Fibroblast of skin of left biceps (primary cell): ENCODE measurements at places on chromosomes 6 and 20.
A peak's percentile ranks its signal among the peaks of the same experiment; 100 is the strongest.

- DNase-seq = no peak
These were observed 66.7 kb downstream of the RFPL4B start for GRCh38 chr6:112413780-112414179.

- no peak for DNase-seq
These were observed 48.9 kb downstream of the CLIC5 start for GRCh38 chr6:45966797-45967196.

GRCh38 chr6:16654701-16655100 lies 106.6 kb downstream of the ATXN1 start:
- no peak for DNase-seq

DNA sequence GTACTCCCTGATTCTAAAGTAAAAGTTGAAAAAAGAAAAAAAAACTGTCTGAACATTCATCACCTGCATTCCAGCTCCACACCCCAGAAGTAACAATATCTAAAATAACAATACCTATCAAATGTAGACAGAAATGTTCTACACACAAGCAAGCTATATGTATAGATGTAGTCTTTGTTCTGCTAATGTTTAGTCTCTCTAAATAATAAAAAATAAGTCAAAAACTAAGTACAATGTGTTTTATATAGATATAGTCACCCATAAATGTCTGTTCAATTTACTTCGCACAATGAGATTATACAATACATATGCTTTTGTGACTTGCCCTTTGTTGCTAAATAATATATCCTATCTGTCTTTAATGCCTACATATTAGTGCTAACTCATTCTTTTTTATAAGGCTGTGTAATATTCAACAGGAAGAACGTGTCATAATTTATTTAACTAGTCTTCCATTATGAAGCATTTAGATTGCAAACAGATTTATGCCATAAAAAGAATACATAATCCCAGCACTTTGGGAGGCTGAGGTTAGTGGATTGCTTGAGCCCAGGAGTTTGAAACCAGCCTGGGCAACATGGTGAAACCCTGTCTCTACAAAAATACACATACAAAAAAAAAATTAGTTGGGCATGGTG lies 216.2 kb upstream of the ZNF217 start:
- DNase-seq = no peak

- no peak for DNase-seq
These were observed 146.5 kb downstream of the SYCP2 start for GRCh38 chr20:59786801-59787537.

DNA sequence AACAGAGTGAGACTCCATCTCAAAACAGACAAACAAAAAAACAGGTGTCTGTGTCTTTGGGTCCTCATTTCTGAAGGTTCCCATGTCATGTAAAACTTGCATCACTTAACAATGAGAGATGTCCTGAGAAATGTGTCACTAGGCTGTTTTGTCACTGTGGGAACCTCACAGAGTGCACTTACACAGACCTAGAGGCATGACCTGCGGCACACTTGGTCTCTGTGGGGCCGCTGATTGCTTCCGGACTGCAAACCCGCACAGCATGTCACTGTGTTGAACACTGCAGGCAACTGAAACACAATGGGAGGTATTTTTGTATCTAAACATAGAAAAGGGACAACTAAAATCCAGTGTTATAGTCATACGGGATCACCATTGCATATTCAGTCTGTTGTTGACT lies 42.3 kb upstream of the TMEM181 start:
- DNase-seq = no peak

- DNase-seq = peak; percentile 57
These were observed 13.9 kb upstream of the VAPB start for GRCh38 chr20:58374906-58375758.

- DNase-seq = no peak
These were observed 54.0 kb downstream of the UTRN start for GRCh38 chr6:144338951-144339700.

- DNase-seq = no peak
These were observed 240.4 kb downstream of the PHACTR1 start for GRCh38 chr6:12956991-12957320.

- no peak for DNase-seq
These were observed 18.5 kb downstream of the CHMP4B start for GRCh38 chr20:33829636-33830035.

- no peak for DNase-seq
These were observed 114.6 kb downstream of the MAN1A1 start for GRCh38 chr6:119234941-119235340.

GRCh38 chr6:96862560-96862959 lies 25.3 kb upstream of the GPR63 start:
- DNase-seq = no peak

DNA sequence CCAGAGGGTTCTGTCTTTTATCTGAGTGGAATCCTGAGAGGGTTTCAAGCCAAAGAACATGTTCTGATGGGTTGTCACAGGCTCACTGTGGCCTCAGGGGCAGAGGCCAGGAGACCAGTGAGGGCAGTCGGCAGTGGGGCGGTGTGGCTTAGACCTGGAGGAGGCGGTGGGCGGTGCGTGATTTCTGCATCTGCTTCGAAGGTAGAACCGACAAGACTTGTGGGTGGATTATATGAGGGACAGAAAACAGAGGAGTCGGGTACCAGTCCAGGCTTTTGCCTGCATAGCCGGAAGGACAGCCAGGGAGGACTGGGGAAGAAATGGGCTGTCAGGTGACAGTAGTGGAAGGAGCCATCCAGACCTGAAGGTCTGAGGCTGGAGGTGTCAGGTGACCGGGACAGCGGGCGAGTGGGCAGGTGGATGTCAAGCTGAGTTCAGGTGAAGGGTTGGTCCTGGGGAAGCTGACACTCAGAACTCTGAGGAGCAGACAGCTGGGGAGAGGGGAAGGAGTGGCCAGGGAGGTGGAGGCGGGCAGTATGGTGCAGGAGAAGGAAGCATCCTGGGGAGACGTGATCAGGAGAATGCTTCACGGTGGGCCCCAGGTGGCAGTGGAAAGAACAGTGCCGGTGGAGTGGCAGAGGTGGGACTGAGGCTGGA lies 3.1 kb downstream of the CTSZ start:
- DNase-seq = no peak

- no peak for DNase-seq
These were observed 59.3 kb upstream of the ZNF217 start for GRCh38 chr20:53652859-53653517.

GRCh38 chr6:116323863-116324262 lies 44.1 kb upstream of the TSPYL1 start:
- no peak for DNase-seq

DNA sequence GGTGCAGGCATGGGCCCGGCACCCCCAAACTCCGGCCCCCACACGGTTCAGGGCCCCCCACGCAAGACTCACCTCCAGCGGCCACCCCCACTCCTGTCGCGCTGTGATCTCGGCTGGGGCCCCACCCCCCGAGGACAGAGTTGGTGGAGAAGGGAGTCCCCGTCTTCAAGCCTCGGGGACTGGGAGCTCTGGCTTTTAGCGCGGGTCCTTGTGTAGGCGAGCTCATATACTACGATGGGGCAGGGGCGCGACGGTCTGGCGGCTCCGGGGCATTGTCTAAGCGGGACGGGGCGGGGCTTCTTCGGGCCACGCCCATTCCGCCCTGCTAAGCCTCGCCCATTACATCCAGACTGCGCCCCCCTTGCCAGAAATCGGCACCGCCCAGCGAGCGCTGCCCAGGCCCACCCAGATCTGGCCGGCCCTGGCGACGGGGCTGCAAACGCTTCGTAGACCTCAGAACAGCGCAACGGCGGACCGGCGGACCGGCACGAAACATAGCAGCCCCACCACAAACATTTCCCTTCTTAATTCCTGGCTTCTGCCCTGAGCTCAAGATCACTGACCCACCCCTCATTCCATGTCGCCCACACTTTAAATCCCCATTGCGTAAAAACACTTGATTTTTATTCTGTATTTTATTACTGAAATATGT lies 1.0 kb upstream of the DDAH2 start:
- DNase-seq = peak; percentile 75

DNA sequence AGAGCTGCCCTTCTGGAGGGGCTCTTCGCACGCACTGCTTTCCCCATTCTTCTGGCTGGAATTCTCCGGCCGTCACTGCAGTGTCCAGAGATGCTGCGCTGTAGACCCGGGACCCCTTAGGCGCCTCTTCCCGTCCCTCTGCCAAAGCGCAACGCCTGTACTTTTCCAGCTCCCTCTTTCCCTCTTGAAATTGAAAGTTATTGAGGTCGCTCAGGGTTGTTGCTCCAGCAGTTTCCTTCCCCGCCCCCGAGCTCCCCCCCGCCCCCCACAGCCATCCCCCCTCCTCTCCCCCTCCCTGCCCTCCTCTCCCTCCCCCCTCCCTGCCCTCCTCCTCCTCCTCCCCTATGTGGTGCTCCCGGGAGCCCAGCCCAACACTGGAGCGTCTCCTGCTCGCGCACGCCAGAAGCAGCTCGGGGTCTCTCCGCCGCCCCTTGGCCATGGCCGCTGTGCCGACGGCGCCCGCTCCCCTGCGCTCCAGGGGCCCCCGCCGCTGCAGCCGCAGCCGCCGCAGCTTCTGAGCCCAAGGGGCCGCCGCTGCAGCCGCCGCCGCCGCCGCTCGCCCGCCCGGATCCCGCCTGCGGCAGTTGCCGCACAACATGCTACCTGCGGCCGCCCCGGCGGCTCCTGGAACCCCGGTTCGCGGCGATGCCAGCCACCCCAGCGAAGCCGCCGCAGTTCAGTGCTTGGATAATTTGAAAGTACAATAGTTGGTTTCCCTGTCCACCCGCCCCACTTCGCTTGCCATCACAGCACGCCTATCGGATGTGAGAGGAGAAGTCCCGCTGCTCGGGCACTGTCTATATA lies at the start of gene RSPO3:
Gene RSPO3, plus strand, starts transcription at position 374 of the 804 bp plus-strand sequence. CDS start 522 bp downstream, outside the sequence.
- DNase-seq = no peak

DNA sequence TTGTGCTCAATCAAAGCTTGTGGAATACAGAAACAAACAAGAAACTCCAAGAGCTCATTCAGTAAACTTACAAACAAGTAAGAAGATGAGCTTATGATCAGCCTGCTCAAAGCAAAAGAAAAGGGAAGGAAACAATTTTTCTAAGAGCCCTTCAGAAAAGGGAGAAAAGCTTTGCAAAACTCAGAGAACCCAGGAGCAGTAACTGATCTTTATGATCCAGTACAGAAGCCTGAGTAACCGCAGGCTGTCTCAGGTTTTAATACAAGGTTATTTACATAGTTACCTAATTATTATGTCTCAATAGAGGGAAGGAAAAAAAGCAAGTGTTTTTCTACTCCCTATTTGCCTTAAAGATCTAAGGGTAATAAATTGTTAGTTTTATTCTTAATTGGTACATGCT lies 226.5 kb downstream of the MAFB start:
- DNase-seq = no peak
